ENCODE measurements at places on chromosomes 5 and 9.

- DNase-seq, result no peak
Observed at GRCh38 chr5:137316346-137316736, 182.8 kb downstream of the SPOCK1 start.

GRCh38 chr5:10604975-10605374, 41.1 kb downstream of the ANKRD33B start:
- DNase-seq, result no peak

- DNase-seq, result no peak
Observed at GRCh38 chr9:77215874-77216273, 38.5 kb downstream of the VPS13A start.

DNA sequence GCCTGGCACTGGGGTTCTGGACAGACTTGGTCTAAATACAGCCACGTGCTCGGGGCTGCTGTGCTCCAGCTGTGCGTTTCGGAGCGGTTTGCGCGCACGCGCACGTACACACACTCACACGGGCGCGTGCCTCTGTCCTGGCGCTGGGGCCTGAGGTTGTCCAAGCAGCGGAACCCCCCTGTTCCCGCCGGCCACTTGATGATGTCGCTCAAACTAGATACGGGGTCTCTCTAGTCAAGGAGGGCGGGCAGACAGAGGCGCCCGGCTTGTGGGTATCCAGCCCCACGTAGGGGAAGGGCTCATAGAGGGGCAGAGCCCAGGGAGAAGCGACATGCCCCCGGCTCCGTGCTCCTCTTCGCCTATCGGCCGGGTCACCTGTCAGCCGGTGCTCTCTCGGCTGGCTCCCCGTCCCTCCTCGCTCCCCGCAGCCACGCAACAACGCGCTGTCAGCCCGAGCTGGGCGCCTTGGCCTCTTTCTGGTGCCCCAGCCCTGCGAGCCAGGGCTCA, 8.9 kb downstream of the NR2F1-AS1 start:
- no peak for DNase-seq

DNA sequence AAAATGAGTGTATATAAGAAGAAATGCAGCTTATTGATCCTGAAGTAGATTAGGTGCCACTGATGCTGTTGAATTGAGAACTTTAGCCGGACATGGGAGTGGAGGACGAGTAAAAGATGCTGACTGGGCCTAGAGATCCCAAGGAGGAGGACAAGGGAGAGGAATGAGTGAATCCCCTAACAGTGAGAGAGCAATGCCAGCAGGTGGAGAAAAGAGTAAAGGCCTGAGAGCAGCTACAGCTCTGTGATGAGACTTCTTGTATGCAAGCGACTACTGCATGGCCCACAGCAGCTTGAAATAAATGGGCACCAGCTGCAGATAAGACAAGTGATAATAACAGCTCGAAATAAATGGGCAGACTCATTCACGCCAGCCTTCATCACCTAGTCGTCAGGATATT, 44.5 kb upstream of the JMY start:
- no peak for DNase-seq

GRCh38 chr9:22332202-22332601, 114.4 kb upstream of the DMRTA1 start:
- no peak for DNase-seq
